ENCODE measurements at places on chromosomes 4 and X.

DNA sequence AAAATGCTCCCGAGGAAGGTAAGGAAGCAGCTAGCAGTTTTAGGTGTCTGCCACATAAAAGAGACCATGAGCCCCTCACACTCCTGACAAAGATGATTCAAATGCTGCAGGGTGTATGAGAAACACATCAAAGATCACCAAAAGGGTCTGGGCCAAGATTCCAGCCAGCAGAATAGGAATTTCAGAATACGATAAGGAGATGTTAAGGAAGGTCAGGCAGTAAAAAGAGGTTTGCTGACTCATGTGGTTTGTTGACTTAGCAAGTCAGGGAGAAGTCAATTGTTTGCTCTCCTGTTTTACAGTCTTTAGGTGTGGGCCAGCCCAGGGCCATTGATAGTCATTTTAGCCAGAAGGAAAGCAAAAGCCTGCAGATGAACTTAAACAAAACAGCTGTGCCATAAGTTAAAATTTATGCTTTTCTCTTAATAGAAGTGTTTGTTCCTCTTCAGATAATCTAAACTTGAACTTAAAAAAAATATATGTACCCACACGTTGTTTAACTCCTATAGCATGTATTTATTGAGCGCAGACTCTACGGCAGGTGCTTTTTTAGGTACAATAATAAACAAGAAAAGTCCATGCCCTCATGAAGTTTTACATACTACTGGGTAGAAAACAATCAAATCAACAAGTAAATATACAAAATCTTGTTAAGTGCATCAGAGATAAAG lies 115.6 kb downstream of the CAMK2D start:
- DNase-seq, result no peak

DNA sequence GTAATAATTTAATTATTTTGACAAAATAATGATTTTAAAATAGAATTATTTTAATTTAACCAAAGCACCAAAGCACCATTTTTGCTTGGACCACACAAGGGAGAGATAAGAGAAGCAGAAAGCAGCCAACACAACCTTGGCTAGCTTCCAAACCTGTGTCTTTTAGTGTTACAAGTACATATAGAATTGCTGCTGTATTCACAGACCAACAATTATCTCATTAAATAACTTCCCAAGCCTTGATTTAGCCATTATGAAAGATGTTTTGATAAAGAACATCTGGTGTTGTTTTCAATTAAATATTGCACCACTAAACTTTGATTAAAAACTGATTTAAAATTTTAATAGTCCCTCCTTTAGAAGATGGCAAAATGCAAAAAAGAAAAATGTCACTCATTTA lies 14.0 kb upstream of the IGFBP7 start:
- no peak for DNase-seq

GRCh38 chr4:104462641-104463040 lies 32.1 kb downstream of the CXXC4 start:
- no peak for DNase-seq

DNA sequence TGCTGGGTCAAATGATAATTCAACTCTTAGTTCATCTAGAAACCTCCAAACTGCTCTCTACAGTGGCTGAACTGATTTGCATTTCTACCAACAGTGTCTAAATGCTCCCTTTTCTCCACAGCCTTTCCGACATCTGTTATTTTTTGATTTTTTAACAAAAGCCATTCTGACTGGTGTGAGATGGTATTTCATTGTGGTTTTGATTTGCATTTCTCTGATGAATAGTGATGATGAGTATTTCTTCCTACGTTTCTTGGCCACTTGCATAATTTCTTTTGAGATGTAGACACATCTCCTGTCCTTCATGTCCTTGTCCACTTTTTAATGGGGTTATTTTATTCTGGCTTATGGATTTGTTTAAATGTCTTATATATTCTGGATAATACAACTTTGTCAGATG lies 298.2 kb upstream of the ARSJ start:
- no peak for DNase-seq

DNA sequence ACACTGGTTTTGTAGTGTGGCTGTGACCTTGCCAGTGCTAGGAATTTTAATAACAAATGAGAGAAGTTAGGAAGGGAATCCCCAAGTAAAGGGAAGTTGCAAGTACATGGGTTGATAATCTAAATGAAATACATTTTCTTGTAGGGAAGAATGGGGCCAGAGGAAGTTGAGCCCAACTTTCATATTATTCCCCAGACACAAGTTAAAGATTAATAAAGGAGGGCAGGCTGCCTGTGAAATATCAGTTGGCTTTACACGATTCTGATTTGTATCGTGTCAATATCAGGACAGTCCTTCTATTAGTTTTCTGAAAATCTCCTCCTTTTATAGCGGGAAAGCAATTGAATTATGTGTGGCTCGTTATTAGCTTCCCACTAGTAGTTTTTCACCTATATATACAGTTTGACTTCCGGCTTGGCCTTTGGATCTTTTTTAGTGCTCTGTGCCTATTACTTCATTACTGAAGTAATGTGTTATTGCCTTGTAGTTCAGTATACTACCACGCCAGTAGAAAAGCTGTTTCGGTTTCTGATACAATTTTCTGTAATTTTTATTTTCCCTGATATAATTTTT lies 1.7 kb downstream of the PDLIM5 start:
- no peak for DNase-seq

GRCh38 chrX:153226344-153227185 lies 47.5 kb downstream of the MAGEA1 start:
- DNase-seq, result no peak

DNA sequence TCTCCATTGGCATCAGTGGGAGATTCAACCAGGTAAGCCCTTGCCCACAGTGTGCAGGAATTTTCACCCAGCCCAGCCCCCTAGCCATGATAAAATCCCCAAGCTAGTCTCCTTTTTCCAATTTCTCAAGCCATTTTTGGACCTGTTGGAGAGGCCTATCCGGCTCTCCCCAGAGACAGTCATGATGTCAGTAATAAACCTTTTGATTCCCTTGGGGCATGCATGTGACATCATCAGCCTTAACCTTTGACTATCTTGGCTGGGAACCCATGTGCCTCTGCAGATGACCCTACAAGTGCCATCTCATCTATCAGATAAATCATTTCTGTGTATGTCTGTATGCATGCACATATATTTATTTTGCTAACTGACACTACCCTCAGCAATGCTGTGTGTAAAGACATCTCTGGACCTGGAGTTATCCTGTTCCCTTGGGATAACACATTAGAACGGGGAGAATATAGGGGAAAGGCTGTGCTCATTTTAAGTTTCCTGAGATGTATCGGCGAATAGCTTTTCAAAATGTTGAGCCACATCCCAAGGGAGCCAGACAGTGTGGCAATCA lies 51.0 kb downstream of the CYTL1 start:
- no peak for DNase-seq

GRCh38 chr4:15832523-15833451 lies 54.7 kb downstream of the CD38 start:
- DNase-seq, result no peak

- no peak for DNase-seq
Measured at GRCh38 chr4:136319789-136320464, 1212.4 kb downstream of the PCDH18 start.

GRCh38 chr4:3524920-3525319 lies 7.3 kb downstream of the LRPAP1 start:
- DNase-seq, result no peak

- no peak for DNase-seq
Measured at GRCh38 chr4:42101446-42101975, 50.9 kb downstream of the BEND4 start.

DNA sequence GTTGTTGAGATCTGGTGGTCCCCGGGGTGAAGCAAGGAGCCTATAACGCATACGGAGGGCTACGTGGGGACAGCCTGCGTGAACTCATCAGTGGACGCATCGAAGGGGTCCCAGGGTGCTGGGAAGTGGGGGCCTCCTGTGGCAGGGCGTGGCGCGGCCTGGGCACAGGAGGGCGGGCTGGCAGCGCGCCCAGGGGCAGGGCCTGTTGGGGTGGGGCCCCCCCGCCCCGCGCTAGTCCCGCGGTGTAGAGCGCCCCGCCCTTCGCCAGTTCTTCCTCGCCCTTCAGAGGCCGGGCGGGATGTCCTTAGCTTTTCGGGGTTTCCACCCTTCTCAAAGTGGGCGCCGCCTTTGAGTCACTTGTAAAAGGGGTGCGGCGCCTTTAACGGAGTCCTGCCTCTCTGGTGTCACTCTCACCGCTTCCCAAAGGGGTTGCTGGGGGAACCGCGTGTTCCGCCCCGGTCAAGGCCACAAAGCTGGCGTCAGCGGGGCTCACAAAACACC lies 632 bp downstream of the PLP2 start:
- no peak for DNase-seq

GRCh38 chr4:152162331-152162697 lies 373.6 kb downstream of the FBXW7 start:
- DNase-seq, result no peak

- no peak for DNase-seq
Measured at GRCh38 chr4:87631668-87632067, 18.4 kb upstream of the DMP1 start.

- DNase-seq, result no peak
Measured at GRCh38 chr4:172202480-172203076, 389.4 kb downstream of the GALNTL6 start.

DNA sequence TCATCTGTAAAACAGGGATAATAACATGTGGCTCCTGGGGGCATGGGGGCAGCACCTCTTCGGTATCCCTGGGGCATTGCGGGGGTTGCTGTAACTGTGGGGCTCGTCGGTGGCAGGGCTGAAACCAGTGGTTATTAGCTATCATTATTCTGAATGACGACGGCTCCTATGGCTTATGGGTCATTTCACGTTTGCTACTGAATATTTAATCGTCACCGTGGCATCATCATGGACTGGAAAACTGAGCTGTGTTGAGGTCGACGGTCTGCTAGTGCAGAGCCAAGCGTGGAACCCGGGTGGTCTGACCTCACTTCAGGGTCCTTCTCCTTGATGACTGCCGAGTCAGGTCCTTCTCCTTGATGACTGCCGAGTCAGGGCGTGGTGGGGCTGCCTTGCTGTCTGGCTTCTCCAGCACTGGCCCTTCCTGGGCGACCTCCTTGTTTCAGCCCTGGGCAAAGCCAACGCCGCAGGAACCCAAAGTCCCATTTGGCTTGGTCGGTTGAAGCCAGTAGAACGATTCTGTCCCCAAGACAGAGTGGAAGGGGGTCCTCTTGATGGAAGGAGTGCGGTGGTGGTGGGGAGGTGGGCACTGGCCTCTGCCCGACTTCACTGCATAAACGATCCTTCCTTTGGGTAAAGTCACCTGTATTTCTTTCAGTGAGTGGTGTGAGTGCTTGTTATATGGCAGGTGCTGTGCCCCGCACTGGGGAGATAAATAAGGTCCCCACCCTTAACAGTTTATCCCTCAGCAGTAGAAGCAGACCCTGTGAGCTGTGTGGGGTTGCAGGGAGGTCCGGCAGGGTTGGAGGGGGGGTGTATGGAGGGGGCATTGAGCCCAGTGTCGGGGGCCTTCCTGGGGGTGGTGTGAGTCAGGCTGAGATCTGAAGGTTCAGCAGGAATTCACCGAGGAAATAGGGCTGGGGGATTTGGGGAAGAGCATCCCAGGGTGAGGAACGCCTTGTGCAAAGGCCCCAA lies 40.8 kb downstream of the PSAPL1 start:
- DNase-seq, result no peak

DNA sequence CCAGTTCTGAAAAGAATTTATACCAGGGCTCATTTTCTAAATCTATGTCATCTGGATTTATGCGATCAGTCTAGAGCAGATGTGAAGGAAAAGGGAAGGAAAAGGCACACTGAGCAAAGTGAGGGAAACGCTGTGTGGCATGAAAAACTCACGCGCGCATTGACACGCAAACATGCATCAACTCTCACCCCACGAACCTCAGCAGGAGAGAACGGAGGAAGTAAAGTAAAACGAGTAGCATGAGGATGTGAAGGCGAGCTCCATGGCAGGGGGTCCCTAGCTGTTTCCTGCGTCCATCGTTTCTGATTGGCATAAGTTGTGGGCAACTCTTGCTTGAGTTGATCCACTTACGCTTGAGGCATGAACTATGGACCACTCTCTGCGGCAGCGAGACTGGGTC lies 102.8 kb upstream of the PDLIM3 start:
- no peak for DNase-seq

- DNase-seq, result no peak
Measured at GRCh38 chr4:85763202-85763601, 288.3 kb downstream of the ARHGAP24 start.
